ENCODE measurements at places on chromosomes 11 and 22. TPM values are rescaled to one million over a fixed set of nuclear protein-coding genes. Genes with fewer than 3 reads are reported as not detected.

The HEPHL1 gene
- 0.13 TPM for polyA plus RNA-seq

The MACROD1 gene
- 4.4 TPM for polyA plus RNA-seq

The RTN4R gene
- not detected for polyA plus RNA-seq

The LUZP2 gene
- not detected for polyA plus RNA-seq

The RPS13 gene
- polyA plus RNA-seq, result 2,433 TPM

The LRRN4CL gene
- not detected for polyA plus RNA-seq

The PPP6R3 gene
- polyA plus RNA-seq, result 32.0 TPM

- no peak for DNase-seq
Observed at GRCh38 chr11:63944987-63945386, 6.2 kb downstream of the NAA40 start.

DNA sequence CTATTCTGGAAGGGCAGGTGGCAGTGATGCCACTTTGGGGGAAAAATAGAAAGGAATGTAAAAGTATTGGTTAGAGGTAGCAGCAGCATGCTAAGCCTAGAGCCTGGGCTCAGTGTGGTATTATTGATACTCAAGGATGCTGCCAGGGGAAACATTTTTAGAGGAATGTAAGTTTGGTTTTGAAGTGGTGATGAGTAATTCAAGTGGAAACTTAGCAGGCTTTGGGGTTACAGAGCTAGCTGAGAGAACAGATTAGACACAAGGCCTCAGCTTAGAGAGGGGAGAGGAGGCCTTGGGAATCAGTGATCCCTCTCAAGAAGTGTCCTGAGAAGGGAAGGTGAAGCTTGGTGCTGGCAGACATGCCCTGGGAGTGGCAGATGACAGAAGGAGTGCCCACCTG lies 32.9 kb upstream of the DDI1 start:
- no peak for DNase-seq

DNA sequence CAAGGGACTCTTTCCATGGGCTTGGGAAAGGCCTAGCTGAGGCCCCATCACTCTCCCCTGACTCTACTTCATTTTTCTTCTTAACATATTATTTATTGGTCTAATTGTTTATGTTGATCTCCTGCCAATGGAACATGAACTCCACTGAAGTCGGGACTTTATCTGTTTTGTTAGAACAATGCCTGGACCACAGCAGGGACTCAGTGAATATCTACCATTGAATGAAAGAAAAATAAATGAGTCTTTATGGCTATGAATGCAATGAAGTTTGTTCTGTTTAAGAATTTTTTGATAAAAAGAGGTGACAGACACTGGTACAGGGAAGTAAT lies 112.3 kb downstream of the ADAMTS15 start:
- DNase-seq, result no peak

- DNase-seq, result no peak
Observed at GRCh38 chr11:134272381-134273316, 3.5 kb upstream of the GLB1L3 start.

GRCh38 chr11:121067453-121067852 lies 33.6 kb upstream of the TECTA start:
- DNase-seq, result no peak

GRCh38 chr11:15967966-15968365 lies 388.4 kb downstream of the SOX6 start:
- DNase-seq, result no peak

GRCh38 chr11:128854841-128855240 lies 12.3 kb downstream of the KCNJ1 start:
- no peak for DNase-seq

- no peak for DNase-seq
Observed at GRCh38 chr22:46969491-46969890, 207.0 kb downstream of the TBC1D22A start.

DNA sequence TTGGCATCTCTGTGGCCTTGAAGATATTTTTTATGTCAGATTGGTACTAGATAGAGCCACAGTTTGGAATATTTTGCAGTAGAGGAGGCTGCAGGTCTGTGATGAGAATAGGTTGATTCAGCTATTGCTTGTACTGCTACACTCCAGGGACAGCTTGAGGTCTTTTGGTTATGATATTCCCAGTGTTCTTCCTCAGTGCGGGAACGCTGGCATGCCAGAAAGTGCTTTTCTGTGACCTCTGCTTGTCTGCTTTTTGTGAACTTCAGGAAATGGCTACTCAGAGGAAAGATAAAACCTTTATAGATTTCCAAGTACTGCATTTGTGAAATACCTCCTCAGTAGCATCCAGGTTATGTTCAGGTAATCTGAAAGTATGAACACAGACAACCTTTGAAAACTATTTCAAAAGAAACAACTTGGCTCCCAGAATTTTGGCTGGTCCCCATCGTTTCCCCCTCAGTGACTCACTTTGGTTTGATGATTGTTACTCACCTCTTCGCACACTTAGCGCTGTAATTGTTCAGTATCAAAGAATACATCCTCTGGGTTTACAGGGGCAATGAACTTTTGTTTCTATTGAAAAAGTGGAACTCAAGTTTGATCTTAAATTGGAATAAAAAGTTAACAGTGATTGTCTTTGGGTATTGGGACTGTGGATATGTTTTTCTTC lies 191.4 kb downstream of the HIPK3 start:
- DNase-seq, result no peak

DNA sequence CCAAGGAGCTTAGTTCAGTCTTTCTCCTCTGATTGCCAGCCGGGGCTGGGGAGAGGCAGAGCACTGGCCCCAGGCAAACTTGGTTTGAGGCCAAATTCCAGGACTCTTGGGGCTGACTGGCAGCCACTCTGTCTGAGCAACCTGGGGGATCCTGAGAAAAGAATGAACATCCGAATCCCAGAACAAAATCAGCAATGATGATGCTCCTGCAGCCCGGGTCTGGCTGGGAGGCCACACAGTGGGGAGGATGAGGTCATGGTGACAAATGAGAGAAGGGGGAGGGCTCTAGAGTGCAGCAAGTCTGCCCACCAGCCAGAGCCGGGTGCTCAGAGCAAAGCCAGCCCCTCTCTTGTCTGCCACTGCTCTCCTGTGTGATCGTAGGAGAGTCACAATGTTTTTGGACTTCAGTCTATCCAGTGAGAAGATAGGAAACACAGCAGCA lies 71.8 kb upstream of the PAX6 start:
- DNase-seq, result no peak

DNA sequence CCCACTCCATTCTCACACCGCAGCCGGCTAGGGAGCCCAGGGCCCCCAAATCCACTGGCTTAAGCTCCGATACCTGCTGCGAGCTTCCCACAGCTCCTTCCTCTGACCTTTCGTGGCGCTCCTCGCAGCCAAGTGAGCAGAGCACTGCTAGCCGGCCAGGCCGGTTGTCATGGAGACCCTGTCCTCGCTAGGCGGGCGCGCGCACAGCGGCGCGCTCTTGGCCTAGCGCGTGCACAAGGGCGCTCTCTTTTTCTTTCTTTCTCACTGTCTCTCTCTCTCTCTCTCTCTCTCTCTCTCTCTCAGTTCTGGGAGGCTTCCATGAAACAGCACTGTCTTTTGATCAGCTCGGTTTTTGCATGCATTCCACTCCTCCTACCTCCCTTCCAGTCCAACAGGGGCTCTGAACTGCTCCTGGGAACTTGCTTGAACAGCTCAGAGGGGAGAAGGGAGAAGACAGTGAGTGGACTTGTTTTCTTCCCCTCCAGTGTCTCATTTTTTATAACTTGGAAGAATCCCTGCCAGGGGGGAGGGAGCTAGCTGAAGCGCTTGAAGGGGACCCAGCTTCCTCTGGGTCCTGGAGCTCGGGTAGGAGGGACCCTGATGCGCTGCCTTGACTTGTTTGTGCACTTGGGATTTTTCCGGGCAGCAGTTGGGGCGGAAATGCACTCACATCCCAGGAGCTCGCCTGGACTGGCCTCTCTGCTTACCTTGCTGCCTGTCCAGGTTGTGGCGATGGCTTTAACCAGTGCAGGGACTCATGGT lies 100.3 kb upstream of the AKIP1 start:
- no peak for DNase-seq

DNA sequence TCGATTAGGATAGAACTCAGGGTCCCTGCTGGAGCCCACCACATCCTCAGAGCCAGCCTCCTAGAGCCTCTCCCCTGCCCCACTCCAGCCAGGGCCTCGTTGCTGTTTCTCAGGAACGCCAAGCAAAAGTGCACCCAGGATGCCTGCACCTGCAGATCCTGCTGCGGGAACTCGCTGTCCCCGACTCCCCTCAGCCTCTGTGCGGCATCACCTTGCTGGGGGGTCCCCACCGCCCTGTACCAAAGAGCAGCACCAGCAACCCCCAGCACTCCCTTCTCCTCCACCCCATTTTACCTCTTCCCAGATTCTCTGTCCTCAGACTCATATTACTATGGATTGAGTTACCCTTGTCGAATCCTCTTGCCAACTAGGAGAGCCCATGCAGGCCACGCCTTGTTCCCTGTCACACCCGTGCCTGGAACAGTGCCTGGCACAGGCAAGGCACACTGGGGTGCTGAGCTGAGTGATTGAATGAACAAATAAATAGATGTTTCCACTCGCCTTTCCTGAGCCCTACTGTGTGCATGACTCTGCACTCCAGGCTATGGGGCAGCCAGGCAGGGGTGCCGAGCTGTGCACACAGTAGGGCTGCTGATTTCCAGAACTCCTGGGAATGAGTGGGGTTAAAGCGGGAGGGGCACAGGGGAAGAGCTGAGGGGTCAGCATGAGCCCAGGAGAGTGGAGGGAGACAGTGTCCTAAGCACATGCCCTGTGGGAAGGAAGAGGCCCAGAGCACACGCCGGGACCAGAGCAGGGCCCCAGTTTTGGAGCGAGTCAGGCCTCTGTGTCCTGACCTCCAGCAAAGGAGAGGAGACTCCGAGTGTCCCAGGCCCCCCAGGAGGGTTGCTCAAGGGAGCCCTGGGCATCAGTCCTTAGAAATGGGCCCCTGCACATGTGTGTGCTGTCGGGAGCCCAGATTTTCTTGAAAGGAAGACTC lies 44.3 kb downstream of the LINC01488 start:
- no peak for DNase-seq

DNA sequence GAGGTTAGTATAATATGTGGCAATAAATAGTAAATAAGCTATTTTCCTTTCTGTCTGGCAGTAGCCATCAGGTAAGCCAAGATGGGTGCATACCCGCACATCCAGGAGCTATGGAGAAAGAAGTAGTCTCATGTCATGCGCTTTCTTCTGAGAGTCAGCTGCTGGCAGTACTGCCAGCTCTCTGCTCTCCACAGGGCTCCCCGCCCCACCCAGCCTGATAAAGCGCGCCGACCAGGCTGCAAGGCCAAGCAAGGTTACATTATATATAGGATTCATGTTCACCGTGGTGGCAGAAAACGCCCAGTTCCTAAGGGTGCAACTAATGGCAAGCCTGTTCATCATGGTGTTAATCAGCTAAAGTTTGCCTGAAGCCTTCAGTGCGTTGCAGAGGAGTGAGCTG lies 126.2 kb downstream of the ATG16L2 start:
- DNase-seq, result no peak

- no peak for DNase-seq
Observed at GRCh38 chr22:30702856-30703255, 8.2 kb downstream of the OSBP2 start.

DNA sequence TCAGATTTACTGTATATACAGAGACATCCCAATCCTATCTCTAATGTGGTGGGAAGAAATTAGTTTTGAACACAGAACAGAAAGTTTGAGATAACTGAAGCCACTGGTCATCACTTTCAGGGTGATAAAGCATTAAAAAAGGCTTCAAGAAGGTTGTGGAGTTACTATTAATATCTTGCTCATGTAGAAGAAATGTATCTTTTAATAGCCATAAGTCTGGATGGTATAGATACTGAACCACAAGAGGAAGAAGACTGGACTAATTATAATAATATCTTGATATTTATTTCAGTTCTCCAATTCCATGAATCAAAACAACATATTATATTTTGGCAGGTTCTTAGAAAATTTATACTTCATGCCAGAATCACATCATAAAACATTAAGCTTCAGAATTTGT lies 137.1 kb downstream of the TMEM135 start:
- DNase-seq, result no peak

- DNase-seq, result no peak
Observed at GRCh38 chr11:128207861-128208321, 379.5 kb downstream of the ETS1 start.

GRCh38 chr11:19079643-19080440 lies 19.3 kb upstream of the MRGPRX2 start:
- DNase-seq, result no peak

DNA sequence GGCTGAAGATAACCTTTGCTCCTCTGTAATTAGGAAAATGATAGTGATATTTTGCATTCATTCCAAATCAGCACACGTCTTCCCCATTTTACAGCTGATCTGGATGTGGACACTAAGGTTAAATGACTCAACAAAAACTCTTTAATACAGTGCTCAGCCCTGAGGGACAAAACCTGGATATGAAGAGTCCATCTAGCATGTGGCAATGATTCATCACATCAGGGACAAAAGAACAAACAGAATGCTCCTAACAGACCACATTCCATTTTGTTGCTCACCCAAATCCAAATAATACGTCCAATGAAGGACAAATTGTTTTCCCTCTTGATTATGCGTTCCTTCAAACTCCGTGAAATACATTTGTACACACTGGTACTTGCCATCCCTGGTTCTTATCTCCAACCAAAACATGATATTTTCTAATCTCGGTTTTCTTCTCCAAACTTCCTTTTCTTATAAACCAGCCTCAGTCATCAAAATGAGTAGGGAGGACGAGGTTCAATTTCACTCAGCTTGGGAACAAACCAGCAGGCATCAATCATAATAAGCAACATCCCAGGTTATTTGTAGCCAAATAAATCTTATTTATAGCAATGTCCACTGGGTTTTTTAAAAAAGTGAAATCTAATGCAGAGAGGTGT lies 53.7 kb upstream of the MTMR2 start:
- DNase-seq, result no peak

DNA sequence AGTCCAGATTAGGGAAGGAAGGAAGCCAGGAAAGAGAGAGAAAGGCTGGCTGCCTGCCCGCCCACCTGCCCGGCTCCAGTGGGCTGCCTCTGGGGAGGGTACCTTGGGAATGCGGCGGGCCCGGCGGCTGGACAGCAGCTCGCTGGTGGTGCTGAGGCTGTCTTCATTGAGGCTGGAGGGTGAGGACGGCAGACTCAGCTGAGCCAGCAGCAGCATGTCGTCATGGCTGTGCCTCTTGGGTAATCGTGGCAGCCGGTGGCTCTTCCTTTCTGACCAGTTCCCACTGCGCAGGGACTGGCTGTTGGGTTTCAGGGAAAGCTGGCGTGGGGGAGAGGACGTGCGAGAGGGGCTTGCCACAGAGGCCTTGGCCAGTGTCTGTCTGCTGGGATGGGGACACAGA lies 32.9 kb downstream of the RPL27A start:
- DNase-seq, result no peak

DNA sequence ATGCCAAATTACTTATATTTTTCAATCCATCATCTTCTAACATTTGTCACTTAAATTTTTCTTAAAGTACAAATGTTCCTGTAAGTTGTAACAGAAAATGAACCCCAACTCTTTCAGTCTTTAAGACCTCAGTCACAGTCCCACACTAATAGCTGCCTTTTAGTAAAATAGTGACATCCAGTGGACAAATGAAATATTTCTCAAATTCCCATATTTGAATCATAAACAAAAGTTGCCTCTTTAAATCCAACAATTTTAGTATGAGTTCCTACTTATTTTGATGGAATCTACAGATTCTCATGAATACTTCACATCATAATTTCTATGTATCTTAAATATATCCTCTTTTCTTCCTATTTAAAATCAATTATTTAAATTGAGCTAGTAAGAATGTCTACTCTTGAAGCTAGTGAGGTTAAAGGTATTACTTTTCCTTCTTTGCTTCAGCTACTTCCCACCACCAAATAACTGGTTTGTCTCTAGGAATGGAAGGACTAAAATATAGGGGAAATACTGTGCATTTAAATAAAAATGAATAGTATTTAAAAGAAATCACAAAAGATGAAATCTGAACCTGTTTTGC lies 9.2 kb downstream of the LIN7C start:
- no peak for DNase-seq

- no peak for DNase-seq
Observed at GRCh38 chr11:16311831-16312230, 44.5 kb downstream of the SOX6 start.

- no peak for DNase-seq
Observed at GRCh38 chr22:19641254-19641982, 72.9 kb upstream of the SEPTIN5 start.
